ENCODE measurements at places on chromosomes 3 and 15. TPM values are rescaled to one million over a fixed set of nuclear protein-coding genes. Genes with fewer than 3 reads are reported as not detected.

FOXL2 gene
- total RNA-seq: not detected

IQCH gene
- total RNA-seq: 0.74 TPM

GOLGA6L9 gene
- 1.2 TPM for total RNA-seq

STAB1 gene
- 0.90 TPM for total RNA-seq

ST3GAL6 gene
- 2.3 TPM for total RNA-seq

CACNA2D2 gene
- not detected for total RNA-seq

RETNLB gene
- total RNA-seq: not detected

MAP1A gene
- 108 TPM for total RNA-seq

GOLGA8S gene
- under 0.01 TPM for total RNA-seq

APH1B gene
- 22.3 TPM for total RNA-seq

XXYLT1 gene
- 13.0 TPM for total RNA-seq

EXD1 gene
- not detected for total RNA-seq

ZNF80 gene
- total RNA-seq: not detected

RLBP1 gene
- not detected for total RNA-seq

LNP1 gene
- 11.0 TPM for total RNA-seq

KLF13 gene
- total RNA-seq: 40.4 TPM

HYPK gene
- total RNA-seq: 3.7 TPM

MELTF gene
- total RNA-seq: 20.8 TPM

PTX3 gene
- total RNA-seq: 216 TPM

SV2B gene
- not detected for total RNA-seq

CEP19 gene
- 4.0 TPM for total RNA-seq

CCR1 gene
- 0.90 TPM for total RNA-seq

All from fibroblast of the aortic adventitia (primary cell).